ENCODE measurements at places on chromosomes 16 and 17.

- no peak for DNase-seq
Observed at GRCh38 chr17:70127221-70127873, 42.0 kb upstream of the KCNJ2 start.

GRCh38 chr16:58507195-58507962 is 7.4 kb downstream of the NDRG4 start:
- no peak for DNase-seq

- DNase-seq, result no peak
Observed at GRCh38 chr16:18833707-18834505, 32.6 kb upstream of the ARL6IP1 start.

GRCh38 chr17:17924131-17924856 is 47.9 kb downstream of the TOM1L2 start:
- DNase-seq, result no peak

DNA sequence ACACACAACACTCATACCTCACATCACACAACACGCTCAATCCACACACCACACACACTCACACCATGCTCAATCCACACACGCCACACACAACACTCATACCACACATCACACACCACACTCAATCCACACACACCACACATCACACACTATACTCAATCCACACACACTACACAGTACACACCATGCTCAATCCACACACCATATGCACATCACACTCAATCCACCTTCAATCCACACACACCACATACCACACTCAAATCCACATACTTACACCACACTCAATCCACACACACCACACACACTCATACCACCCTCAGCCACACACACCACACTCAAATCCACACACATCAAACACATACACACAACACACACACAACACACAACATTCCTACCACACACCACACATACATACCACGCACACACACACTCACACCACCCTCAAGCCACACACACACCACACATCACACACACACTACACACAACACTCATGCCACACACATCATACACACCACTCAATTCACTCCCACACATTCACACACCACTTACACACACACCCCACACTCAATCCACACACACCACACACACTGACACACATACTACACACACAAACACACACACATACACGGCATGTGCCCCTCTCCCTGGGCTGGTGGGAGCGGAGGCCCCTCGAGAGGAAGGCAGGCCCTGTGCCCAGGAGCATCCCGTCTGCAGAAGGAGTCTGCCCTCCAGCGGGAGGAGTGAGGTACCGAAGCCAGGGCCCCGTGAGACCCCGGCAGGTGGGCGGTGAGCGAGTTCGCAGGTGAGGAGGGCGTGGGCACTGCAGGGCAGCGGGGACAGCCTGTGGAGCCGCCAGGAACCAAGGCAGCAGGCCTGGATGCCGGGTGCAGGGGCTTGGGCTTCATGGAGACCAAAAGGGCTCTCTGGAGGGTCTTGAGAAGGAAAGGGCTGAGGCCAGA is 33.1 kb upstream of the RPTOR start:
- no peak for DNase-seq

- no peak for DNase-seq
Observed at GRCh38 chr16:84117494-84117843, 727 bp upstream of the MBTPS1 start.

- DNase-seq, result no peak
Observed at GRCh38 chr17:30267625-30268024, 24.1 kb downstream of the BLMH start.

GRCh38 chr16:57262841-57263540 is 17.9 kb downstream of the ARL2BP start:
- no peak for DNase-seq

GRCh38 chr16:4179020-4179419 is 62.8 kb upstream of the ADCY9 start:
- no peak for DNase-seq

- no peak for DNase-seq
Observed at GRCh38 chr16:72444696-72445095, 272.7 kb upstream of the PMFBP1 start.

GRCh38 chr17:35795007-35795870 is at the start of gene MMP28:
TSS of gene MMP28 (minus strand) at chr17:35795641. CDS start at chr17:35795377, 264 bp downstream.
- no peak for DNase-seq

GRCh38 chr17:64145375-64145750 is 15.4 kb upstream of the ERN1 start:
- DNase-seq, result no peak

DNA sequence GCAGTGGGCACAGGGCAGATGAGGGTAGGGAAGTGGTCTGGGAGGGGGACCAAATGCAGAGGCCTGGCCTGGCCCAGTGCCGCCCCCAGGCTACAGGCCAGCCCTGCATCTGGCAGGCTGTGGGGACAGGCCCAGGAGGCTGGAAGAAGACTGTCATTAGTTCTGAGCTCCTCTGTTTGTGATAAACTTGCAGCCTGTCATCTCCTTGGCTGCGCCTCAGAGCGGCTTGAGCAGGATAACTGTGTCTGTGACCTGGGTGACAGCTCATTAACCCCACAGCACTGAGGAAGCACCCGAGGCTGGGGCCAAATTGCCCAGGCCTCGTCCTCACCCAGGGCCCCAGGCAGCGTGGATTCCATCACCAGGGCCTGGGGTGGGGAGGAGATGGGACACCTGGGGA is 23.9 kb downstream of the ABCC3 start:
- DNase-seq, result no peak

GRCh38 chr16:85652431-85653221 is 36.1 kb downstream of the GINS2 start:
- no peak for DNase-seq

GRCh38 chr17:37025238-37025637 is 76.5 kb downstream of the AATF start:
- no peak for DNase-seq

GRCh38 chr16:54654429-54654828 is 276.2 kb upstream of the IRX5 start:
- no peak for DNase-seq

DNA sequence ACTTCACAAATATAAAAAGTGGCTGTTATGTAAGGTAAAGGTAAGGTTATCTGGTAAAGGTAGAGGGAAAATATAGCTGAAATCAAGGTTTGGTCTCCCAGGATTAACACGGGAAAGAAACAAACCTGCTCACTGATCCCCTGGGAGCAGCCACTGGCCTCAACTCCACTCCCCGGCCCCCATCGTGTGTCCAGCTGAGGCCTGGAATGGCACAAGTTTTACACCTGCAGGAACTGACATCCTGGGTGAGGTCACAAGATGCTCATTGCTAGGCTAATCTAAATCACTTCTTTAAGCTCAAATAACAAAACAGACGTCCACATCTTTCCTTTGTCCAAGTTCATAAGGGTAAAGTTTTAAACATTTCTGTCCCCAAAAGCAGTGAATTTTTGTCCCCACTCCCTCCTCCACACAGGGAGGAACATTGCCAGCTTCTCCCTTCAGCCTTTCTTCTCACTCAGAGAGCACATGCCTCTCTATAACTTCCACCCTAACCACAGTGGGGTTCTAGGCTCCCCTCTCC is 46.3 kb downstream of the ERN1 start:
- no peak for DNase-seq

DNA sequence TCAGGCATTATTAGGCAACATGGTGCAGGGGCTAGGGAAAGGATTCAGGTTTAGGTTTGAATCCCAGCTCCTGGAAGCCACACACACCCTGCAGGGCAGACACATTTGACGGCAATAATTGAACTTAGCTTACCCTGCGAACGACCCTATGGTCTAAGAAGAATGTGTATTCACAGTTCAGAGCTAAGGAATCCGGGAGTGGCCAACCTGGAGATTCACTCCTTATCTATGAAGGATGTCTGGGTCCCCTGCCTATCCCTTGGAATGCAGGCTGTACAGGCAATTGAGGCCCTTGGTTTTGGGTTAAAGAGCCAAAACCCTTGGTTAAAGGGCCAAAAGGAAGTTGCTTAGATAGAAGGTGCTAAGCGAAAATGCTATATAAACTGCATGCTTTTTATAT is 2.9 kb upstream of the SYT17 start:
- DNase-seq, result no peak

- DNase-seq, result no peak
Observed at GRCh38 chr16:14280541-14280940, 209.4 kb downstream of the MRTFB start.

DNA sequence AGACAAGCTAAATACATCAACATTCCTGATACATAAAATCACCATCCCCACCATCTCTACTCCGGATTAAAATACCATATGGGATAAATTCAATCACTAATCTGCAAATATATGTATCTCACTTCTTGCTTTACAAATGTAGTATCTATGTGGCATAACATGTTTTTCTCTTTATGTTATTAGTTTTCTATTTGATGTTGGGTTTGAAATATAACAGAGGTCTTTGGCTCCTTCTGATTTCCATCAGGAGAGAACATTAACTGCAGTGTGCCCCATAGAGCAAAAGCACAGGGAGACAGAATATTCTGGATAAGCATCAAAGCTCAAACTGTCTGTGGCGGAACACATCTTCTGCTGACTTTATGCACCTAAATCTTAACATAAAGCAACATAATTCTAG is 547.2 kb upstream of the CDH8 start:
- no peak for DNase-seq

GRCh38 chr17:82249896-82250581 is 21.2 kb downstream of the SLC16A3 start:
- DNase-seq, result no peak

DNA sequence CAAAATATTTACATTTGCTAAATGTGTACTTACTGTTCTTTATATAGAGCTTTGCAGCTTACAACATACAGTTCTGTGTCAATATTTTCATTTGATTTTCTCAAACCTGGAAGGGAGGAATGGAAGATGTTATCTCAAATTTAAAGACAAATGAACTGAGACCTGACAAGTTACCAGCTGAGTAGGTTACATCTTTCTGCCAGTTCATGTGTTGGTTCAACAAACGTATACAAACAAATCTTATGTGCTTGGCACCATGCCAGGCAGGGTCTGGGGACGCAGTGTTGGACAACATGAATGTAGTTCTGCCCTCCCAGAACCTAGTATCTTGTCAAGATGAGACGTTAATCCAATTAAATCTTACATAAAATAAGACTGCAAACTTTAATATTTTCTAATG is 507.5 kb upstream of the HSBP1 start:
- no peak for DNase-seq

DNA sequence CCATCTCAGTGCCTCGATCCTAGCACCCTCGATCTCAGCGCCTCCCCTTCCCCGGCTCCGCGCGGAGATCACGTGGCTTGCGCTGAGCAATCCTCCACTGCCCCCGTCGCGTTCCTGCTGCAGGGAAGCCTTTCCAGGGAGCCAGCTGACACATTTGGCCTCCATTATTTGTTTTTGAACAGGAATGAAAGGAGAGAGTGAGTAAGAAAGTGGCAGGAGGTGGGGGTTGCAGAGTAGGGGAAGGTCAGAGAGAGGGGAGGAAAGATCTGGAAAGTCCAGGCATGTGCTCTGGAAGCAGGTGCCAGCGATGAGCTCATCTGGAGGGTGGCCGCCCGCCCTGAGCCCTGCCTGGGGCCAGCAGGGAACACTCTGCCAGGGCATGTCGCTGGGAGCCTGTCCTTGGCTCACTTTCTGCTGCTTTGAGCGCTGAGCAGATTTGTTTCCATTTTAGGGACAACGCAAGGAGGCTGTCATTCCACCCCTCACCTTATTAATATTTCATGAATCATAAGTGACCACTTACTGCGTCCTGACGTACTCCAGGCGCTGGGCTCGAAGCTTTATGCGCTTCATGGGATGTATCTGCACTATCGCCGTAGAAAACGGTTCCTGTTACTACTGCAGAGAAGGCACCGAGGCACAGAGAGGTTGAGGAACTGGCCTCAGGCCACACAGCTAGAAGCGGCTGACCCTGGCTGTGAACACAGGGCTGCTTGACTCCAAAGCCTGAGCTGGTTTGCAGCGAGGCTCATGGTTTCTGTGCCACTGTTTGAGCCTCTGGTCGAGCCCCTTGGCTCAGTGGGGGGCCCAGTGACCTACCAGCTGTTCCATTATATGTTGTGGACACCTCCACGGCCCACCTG is 283.1 kb downstream of the SEC14L1 start:
- no peak for DNase-seq

DNA sequence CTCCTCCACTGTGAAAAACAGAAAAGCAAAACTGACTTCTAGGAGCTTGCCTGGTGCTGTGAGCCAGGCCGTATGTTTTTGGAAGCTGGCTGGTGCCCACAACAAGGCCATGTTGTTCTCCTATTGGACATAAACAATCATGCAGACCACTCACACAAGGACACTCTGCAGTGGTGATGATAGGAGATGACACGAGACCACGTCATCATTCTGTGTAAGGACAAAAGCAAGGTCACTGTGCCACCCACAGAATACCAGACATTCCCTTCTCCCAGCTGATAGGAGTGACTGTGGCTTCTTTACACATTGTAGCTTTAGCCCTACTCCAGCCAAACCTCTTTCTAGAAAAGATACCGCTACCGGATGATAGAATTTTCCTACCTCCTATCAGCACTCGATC is 47.7 kb upstream of the LCMT1 start:
- DNase-seq, result no peak

DNA sequence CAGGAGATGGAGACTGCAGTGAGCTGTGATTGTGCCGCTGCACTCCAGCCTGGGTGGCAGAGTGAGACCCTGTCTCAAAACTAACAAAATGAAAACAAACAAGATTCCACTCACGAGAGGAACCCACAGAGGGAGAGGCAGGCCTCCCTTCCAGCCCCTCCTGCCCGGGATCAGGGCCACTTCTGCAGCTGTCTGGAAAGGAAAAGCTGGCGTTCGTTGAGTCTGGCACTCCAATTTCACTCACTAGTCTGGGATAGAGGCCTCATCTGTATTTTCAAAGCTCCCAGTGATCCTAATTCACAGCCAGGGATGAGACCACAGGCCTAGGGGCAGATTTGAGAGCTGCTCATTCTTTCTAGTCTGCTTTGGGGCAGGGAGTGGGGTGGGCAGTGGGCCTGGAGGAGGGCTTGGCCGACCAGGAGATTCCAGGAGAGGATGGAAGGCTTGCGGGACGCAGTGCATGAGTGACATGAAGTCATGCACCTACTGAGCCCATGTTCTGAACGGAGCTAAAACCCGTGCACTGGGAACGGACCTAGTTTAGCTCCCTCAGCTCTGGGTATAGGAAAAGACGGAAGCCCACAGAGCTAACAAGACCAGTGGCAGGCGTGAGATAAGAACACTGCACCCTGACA is 54.0 kb downstream of the COTL1 start:
- no peak for DNase-seq

GRCh38 chr16:88535191-88535856 is 34.9 kb upstream of the ZC3H18 start:
- DNase-seq, result no peak

- no peak for DNase-seq
Observed at GRCh38 chr16:11372073-11372828, 27.0 kb downstream of the RMI2 start.

GRCh38 chr16:47461598-47462266 is 601 bp downstream of the PHKB start:
- no peak for DNase-seq

GRCh38 chr16:48444574-48444973 is 59.4 kb upstream of the SIAH1 start:
- no peak for DNase-seq
